ENCODE measurements at places on chromosomes 13 and 19.

- no peak for DNase-seq
These were observed 2.2 kb downstream of the LHFPL6 start for GRCh38 chr13:39600766-39601165.

DNA sequence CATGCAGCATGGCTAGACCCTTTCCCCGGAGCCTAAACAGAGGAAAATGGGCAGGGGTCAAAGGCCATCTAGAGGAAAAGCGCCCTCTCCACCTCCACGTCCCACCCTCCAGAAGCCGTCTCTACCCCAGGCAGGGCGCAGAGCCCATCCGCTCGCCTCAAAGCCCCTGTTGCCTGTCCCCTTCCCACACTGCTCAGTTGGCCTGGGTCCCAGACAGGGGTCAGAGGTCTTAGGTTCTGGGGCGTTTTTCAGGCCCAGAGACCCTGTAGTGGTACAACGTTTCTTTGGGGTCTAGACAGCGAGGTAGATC, 285 bp downstream of the TMEM143 start:
- peak; percentile 12 for DNase-seq

DNA sequence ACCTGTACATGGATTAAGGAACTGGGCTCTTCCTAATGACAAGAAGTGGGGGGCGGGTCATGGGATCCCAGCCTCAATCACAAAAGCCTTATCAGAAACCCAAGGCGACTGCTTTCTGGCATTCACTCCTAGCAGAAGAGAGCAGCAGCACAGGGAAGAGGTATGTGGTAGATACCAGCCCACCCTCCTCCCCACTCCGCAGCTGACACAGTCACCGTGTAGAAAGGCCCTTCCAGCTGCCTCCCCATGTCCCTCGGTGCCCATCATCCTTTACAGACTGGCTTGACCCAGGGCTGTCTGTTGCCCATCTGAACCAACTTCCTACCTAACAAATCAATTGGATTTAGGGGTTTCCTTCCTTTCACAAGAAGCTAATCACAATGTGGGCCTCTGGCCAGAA, 3.1 kb upstream of the DHRS12 start:
- DNase-seq, result no peak

DNA sequence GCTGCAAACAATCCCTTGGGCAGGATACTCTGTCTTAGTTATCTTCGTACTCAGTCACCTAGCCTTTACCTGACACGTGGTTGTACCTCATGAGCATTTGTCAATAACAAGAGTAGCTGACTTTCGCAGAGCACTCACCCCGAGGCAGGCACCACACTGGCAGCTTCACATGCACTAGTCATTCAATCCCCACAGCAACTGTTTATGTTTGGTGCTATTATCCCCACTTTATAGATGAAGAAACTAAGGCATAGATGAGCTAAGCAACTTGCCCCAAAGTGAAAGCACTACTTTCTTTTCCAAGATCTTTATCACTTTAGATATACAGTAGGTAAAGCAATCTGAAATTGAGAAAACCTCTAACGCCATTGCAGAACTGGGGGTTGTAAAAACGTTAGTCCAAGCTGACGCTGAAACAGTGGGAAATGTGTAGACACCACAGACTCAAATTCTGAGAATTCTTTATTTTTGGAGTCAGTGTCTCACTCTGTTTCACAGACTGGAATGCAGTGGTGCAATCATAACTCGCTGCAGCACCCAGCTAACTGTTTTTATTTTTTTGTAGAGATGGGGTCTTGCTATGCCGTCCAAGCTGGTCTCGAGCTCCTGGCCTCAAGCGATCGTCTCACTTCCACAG, 446.0 kb downstream of the FOXO1 start:
- peak; percentile 54 for DNase-seq

DNA sequence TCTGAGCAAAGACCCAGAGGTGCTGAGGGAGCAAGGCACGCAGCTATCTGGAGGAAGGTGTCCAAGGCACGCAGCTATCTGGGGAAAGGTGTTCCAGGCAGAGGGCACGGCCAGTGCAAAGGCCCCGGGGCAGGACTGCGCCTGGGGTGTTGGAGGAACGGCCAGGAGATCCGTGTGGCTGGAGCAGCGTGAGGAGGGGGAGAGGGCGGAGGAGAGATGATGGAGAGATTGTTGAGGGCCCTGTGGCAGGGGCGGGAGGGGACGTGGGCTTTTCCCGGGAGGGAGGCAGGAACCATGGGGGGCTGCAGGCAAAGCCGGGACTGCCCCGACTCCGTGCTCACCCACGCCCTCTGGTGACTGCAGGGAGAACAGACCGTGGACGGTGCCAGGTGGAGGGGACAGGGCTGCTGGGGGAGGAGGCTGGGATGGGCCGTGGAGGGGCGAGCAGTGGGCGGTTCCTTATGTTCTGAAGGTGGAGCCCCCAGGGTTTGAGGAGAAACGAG, 13.3 kb upstream of the MISP start:
- peak; percentile 42 for DNase-seq

GRCh38 chr13:56953965-56954364, 186.8 kb upstream of the PRR20A start:
- DNase-seq, result no peak

GRCh38 chr13:90493667-90494066, 853.8 kb upstream of the MIR17HG start:
- no peak for DNase-seq

- no peak for DNase-seq
These were observed 17.7 kb upstream of the PTPRS start for GRCh38 chr19:5358173-5358800.

DNA sequence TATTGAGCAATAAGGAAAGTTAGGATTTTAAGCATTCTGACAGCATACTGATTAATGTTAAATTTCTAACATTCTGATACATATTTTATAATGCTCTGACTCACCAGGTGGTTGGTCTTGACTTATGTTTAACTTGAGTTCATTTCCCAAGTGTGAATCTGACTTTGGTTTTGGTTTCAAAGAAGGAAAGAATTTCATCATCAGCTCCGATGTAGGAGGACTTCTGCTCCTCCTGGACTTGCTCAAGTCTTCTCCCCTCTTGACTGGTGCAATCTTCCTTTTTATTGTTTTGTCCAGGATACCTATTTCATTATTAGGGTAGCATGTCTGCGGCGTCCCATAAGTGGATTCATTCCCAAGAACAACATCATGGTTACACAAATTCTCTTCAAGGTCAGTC, 141.3 kb downstream of the RNF17 start:
- DNase-seq, result no peak

DNA sequence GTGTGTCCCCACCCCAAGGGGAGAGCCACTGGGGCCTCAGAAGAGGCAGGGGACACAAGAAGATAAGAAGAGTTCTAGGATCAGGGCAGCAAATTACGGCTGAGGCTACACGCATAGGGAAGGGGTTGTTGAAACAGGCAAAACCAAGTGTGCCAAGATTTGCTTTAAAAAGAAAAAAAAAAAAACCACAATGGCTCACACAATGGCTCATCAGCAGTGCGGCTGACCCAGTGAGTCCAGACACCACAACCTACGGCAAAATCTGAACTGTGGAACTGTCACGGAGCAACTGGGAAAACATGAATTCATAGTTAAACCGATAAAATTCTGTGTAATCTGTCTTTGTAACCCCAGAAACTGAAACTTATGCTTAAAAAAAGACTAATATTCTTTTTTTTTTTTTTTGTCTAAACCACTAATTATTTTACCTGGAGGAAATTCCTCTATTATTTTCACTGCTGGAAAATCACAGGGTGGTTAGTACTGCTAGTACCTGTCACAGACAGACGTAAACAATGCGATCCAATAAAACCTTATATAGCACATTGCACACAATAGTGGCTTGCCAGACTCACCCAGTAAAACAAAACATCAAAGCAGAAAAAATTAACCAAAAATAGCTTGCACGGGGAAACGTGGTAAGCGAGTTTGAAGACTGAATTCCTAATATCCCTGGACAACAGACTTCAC, 325.4 kb upstream of the TSHZ3 start:
- no peak for DNase-seq

- DNase-seq, result no peak
These were observed 25.9 kb upstream of the GATAD2A start for GRCh38 chr19:19379527-19379926.

DNA sequence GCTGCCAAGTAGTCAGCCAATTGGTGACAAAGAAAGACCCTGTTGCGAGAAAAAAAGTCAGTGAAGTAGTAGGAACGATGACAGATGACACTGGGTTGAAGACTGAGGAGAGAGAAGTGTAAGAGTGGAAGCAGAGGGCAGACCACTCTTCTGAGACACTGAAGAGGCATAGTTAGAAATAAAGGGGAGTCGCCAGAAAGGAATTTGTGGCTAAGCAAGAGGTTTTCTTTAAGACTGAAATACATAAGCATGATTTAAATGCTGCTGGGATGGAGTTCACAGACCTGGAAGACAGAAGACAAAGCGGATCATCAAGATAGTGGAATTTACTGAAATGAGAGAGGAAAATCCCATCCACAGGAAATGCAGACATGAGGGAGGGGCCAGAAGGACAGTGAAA, 56.2 kb upstream of the USPL1 start:
- DNase-seq, result no peak

DNA sequence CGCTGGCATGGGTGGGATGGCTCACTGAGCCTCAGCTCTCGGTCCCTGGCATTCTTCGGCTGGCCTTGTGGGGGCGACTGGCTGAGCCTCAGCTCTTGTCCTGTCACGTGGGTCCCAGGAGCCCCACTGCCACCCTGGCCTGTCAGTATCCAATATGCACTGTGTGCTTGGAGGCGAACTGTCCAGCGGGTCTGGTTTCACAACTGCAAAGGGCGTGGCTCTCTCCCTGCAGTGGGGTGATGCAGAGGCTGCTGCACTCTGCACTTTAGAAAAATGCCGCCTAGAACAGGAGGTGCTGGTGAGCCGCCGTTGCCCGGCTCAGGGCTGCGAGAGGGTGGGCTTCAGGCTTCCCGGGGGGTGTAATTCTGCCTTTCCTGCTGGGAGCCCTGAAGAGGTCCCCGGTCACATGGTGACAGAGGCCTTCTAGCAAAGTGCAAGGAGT, 17.0 kb upstream of the TMEM255B start:
- no peak for DNase-seq

DNA sequence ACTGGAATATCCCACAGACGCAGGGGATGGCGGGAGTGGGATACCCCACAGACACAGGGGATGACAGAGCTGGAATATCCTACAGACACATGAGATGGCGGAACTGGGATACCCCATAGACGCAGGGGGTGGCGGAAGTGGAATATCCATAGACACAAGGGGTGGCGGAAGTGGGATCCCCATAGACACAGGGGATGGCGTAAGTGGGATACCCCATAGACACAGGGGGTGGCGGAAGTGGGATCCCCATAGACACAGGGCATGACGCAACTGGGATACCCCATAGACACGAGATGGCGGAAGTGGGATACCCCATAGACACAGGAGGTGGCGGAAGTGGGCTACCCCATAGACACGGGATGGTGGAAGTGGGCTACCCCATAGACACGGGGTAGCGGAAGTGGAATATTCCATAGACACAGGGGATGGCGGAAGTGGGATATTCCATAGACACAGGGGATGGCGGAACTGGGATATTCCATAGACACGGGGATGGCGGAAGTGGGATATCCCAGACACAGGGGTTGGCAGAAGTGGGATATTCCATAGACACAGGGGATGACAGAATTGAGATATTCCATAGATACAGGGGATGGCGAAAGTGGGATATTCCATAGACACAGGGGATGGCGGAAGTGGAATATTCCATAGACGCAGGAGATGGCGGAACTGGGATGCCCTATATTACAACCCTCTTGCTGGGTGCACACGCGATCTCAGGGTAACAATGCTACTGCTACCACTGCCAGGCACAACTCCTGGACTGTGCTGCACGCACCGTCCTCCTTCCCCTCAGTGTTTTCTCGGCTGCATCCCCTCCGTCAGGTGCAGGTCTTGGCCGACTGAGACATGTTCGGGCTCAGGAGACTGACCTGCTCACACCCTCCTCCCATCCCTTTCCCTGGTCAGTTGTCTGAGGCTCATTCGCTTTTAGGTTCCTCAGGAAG, 28.1 kb downstream of the ZNF787 start:
- DNase-seq, result no peak

DNA sequence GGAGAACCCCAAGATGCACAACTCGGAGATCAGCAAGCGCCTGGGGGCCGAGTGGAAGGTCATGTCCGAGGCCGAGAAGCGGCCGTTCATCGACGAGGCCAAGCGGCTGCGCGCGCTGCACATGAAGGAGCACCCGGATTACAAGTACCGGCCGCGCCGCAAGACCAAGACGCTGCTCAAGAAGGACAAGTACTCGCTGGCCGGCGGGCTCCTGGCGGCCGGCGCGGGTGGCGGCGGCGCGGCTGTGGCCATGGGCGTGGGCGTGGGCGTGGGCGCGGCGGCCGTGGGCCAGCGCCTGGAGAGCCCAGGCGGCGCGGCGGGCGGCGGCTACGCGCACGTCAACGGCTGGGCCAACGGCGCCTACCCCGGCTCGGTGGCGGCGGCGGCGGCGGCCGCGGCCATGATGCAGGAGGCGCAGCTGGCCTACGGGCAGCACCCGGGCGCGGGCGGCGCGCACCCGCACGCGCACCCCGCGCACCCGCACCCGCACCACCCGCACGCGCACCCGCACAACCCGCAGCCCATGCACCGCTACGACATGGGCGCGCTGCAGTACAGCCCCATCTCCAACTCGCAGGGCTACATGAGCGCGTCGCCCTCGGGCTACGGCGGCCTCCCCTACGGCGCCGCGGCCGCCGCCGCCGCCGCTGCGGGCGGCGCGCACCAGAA, 1.1 kb downstream of the SOX1 start:
- DNase-seq, result no peak

DNA sequence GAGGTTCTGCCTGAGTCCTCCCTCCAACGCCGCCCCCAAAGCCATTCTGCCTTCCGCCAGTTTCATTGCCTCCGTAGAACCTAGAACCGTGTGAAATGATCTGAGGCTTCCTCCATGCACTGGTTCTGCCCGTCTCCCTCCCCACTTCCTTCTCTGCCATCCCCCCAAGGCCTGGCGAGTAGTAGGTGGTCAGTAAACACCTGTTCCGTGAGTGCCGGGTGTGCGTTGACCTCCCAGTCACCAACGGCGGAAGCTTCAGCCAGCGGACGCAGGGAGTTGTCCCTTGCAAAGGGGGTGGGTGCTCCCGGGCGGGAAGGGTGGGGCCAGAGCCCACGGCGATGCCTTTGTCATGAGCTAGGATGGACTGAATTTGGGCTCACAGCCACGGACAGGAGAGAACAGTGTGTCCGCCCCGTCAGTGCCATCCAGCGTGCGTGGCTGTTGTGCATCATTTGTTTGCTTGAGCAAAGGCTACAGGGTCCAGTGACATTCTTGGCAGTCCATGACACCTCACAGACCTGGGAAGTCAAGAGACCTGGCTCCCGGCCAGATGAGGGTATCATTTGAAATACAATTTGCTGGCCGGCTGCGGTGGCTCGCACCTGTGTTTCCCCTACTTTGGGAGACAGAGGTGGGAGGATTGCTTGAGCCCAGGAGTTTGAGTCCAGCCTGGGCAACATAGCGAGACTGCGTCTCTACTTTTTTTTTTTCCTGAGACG, 43.1 kb downstream of the NFIC start:
- no peak for DNase-seq
